ENCODE measurements at places on chromosomes 2 and 18.

DNA sequence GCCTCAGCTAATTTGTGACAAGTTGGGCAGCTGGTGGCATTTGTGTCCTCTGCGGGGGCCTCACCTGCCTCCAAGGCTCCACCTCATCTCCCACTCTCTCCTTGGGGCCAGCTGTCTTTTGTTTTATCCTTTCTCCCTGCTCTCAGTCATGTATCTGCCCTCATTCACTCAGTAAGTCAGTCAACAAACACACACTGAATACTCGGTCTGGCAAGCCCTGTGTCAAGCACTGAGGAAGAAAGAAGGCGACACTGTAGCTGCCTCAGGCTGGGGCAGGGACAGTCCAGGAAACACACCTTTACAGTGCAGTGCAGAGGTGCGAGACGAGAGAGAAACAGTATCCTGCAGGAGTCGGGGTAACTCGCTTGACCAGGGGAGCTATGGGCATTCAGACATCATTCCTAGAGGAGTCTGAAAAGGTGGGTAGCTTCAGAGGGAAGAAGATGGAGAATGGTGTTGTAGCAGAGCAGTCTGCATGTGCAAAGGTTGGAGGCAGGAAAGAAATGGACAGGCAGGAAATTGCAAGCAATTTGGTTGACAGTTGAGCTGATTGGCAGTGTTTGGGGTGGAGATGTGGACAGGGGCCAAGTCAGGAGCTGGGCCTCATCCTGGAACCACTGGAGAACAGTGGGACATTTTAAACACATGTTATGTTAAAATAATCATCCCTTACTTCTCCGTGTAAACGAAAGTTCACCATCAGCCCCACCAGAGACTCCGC lies 34.9 kb downstream of the SCTR start:
- DNase-seq = no peak
- no peaks in the 10 kb centered on the region for H3K4me1 ChIP-seq
- H3K36me3 ChIP-seq = no peaks in the 10 kb centered on the region
- peak overlapping the region; percentile 14 for H3K27ac ChIP-seq

- no peak overlapping the region for H3K4me3 ChIP-seq
- DNase-seq = no peak
- no peak overlapping the region for H3K27ac ChIP-seq
- no peaks in the 10 kb centered on the region for H3K27me3 ChIP-seq
These were observed 17.8 kb upstream of the KCNK3 start for GRCh38 chr2:26674771-26675170.

DNA sequence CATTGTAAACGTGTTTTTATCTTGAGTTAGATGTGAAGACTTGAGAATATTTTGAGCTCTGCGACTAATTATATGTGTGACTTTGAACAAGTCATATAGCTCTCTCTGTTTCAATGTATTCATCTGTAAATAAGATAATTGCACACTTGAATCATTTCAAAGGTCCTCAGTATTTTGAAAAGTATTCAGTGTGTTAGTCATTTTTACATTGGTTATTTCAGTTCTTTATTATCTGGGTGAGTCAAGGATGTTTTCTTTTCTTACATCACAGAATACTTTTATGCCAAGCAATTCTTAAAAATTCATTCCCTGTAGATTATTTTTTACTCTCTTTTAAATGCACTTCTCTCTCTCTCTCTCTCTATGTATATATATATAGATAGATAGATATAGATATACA lies 1098.0 kb upstream of the ZEB2 start:
- no peak overlapping the region for H3K4me3 ChIP-seq
- no peaks in the 10 kb centered on the region for H3K36me3 ChIP-seq
- H3K27me3 ChIP-seq = no peaks in the 10 kb centered on the region
- no peaks in the 10 kb centered on the region for H3K4me1 ChIP-seq
- H3K27ac ChIP-seq = no peak overlapping the region
- no peak for DNase-seq

DNA sequence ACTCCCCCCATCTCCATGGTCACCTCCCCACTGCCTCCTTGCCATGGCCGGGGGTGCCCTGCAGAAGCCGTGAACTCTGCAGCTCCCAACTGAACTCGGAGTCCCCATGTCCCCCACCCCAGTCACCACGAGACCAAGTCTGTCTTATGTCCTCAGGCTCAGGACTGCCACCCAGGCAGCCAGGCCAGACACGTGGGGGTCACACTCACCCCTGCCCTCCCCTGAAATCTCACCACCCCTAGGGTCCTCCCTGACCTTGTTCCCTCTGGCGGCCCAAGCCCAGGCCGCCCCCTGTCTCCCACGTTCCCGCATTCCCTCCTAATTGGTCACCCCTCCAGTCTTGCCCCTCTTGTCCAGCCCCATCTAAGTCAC lies 11.0 kb downstream of the AQP12A start:
- H3K4me3 ChIP-seq = no peak overlapping the region
- no peak overlapping the region for H3K27ac ChIP-seq
- H3K36me3 ChIP-seq = no peaks in the 10 kb centered on the region
- H3K4me1 ChIP-seq = no peaks in the 10 kb centered on the region
- no peaks in the 10 kb centered on the region for H3K27me3 ChIP-seq
- DNase-seq = no peak

DNA sequence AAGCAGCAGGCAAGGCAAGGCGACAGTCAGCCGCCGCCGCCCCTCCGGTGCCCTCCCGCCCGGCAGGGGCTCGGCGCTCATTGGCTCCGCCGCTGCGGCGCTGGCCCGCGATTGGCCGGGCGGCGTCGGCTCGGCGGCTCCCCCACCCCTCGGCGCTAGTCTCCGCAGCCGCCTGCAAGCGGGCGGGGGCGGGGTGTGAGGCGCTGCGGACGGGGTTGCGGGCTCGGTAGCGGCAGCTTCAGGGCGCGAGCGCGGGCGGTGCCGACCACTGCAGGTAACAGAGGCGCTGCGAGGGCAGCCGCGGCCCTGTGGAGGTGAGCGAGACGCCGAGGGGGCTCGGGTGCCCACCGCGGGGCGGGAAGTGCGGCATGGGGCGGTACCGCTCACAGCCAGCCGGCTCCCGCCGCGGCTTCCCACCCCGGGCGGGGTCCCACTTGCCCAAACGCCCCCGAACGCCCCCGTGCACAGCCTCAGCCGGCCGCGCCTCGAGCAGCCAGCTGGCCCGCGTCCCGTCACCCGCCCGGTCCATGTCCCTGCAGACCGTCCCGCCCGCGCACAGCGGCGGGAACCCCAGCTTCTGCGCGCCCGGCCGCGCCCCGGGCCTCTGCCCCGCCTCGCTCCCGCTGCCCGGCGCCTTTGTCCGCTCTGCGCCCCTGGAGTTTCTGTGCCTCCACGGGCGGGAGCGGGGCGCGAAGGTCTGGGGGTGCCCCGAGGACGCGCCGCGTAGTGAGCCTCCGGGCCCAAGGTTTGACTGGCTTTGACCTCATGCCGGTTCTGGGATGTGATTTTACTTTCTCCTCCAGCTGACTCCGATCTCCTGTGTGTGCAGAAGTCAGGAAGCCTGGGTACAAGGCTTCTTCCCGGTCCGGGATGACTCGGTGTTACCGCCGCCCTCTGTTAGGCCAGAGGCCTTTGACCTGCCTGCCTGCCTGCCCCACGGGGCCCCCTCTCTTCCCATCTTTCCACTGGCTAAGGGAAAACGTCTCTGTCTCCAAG lies at the start of gene SANBR:
SANBR (plus strand) TSS at position 158 of the 996 bp plus-strand sequence. CDS start 4,480 bp downstream, outside the sequence.
- no peaks in the 10 kb centered on the region for H3K36me3 ChIP-seq
- H3K27ac ChIP-seq = peak within 1 kb of the TSS; percentile 82
- no peaks in the 10 kb centered on the region for H3K4me1 ChIP-seq
- DNase-seq = peak; percentile 89

- no peaks in the 10 kb centered on the region for H3K4me1 ChIP-seq
- no peak for DNase-seq
- H3K4me3 ChIP-seq = no peak overlapping the region
- no peaks in the 10 kb centered on the region for H3K36me3 ChIP-seq
- H3K27me3 ChIP-seq = no peaks in the 10 kb centered on the region
These were observed 75.7 kb downstream of the FTCDNL1 start for GRCh38 chr2:199775267-199775666.

DNA sequence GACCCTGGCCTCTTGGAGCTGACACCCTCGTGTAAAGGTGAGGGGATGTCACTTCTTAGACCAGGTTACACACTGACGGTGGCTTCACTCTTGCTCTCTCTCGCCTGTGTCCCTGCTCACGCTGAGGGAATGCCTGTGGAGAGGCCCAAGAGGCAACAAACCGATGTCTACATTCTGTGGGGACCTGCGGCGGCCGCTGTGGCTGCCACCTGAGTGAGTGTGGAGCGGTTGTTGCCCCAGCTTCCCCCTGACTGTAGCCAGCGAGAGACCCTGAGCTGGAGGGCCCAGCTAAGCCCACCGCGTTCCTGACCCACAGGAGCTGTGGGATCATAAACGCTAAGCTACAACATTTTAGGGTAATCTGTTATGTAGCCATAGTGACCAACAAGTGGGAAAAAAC lies 55.7 kb upstream of the ASAP2 start:
- H3K36me3 ChIP-seq = no peaks in the 10 kb centered on the region
- DNase-seq = no peak
- H3K27me3 ChIP-seq = no peaks in the 10 kb centered on the region
- H3K4me3 ChIP-seq = no peak overlapping the region

DNA sequence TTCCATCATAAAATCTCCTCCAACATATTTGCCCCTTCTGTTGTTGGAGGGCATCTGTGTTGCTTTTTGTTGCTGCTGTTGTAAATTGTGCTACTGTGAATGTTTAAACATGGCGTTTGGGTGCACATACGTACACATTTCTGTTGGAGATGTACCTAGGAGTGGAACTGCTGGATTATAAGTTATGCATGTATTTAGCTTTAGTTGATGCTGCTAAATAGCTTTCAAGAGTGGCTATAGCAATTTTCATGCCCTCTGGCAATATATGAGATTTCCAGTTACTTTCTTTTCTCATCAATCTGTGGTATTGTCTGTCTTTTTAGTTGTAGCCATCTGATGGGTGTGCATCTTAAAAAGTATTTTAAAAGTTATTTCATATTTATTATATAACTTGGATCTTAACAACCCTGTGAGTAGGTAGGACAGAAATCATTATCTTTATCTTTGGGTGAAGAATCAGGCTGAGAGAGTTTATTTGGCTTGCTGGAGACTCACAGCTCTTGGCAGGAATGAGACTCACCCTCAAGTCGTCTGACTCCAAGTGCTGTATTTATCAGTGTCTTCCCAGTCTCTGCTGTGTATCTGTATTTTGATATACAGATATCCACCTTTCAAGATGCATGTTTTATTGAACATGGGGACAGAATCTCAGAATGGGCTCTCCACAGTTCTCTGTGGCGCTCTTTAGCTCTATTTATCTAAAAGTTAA lies 16.9 kb downstream of the ZNF236 start:
- H3K4me1 ChIP-seq = no peaks in the 10 kb centered on the region
- no peak for DNase-seq
- H3K4me3 ChIP-seq = no peak overlapping the region
- H3K27ac ChIP-seq = no peak overlapping the region
- no peaks in the 10 kb centered on the region for H3K36me3 ChIP-seq
- H3K27me3 ChIP-seq = no peaks in the 10 kb centered on the region

DNA sequence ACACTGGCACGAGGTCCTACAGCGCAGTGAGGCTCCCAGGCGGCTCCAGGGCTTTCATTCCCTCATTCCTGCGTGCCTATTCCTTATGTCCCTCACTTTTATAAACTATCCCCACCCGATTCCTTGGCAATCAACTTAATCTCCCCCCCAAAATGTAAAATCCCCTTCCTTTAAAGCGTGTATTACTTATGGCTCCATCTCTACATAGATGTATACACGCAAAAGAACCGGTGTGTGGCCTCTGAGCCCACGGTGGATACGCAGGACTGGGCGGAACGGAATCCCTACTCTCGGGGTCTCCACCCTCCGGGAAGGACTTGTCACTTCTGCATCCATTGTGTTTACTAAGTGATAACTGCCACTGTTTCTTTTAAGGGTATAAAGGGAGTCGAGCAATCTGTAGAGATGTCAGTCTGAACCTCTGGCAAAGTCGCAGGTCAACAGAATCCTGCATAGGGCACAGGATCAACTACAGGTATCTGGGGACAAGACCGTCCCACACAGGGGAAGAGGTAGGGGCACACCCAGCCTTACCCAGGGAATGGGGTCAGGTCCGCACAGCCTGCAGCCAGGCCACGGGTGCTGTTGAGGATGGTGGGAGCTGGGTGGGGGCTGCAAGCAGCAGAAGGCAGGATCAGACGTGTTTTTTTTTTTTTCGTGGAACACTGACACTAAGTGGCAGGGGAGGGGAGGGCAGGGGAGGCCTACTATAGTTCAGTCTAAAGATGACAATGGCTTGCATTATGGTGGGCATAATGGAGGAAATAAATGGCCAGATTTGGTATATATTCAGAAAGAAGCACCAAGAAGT lies 42.1 kb downstream of the HDLBP start:
- peak overlapping the region; percentile 98 for H3K4me3 ChIP-seq
- DNase-seq = peak; percentile 52
- peak overlapping the region; percentile 97 for H3K27ac ChIP-seq
- H3K4me1 ChIP-seq = no peaks in the 10 kb centered on the region
- no peaks in the 10 kb centered on the region for H3K27me3 ChIP-seq

- no peaks in the 10 kb centered on the region for H3K4me1 ChIP-seq
- no peaks in the 10 kb centered on the region for H3K36me3 ChIP-seq
- no peaks in the 10 kb centered on the region for H3K27me3 ChIP-seq
- DNase-seq = no peak
These were observed 13.1 kb downstream of the QPCT start for GRCh38 chr2:37357530-37357929.

DNA sequence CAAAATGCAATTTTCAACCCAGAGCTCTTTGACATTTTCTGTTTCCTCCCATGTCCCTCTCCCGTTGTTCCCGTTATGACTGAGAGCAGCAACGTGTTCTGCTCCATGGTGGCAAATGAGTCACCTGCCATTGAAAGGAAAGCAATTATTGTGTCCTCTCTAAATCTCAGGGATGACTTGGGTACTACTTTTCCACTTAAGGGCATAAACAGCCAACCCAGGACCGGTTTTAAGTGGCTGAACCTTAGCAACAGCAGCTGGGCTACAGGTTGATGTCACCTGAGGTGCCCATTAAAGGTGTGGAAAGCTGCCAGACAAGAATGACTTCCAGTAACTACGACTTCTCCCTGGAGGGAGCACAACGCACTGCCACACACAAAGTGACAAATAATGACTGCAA lies 236.8 kb downstream of the NCKAP5 start:
- no peak overlapping the region for H3K27ac ChIP-seq
- H3K27me3 ChIP-seq = no peaks in the 10 kb centered on the region
- no peak overlapping the region for H3K4me3 ChIP-seq
- H3K4me1 ChIP-seq = no peaks in the 10 kb centered on the region

DNA sequence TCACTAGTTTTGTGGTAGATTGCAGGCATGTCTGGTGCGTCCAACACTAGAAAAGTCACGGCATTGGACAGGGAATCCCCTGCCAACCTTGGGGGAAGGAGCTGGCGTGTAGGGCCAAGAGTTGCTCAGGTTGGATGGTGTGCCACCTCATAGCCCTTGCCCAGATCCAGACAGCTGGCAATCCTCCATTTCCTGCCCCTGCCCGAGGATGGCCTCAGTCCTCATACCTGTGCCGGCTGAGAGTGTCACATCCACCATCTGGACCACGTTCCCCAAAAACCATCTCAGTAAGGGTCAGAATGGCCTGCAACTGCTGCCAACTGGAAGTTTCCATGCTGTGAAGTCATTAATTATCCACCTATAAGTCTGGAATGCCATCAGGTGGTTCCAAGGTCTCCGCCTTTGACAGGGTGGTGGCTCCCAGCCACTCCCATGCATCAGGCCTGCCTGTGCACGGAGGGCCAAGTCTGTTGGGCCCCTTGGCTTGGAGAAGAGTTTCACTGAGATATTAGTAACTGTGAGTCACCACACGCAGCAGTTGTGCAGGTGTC lies 55.0 kb downstream of the IMPA2 start:
- no peaks in the 10 kb centered on the region for H3K4me1 ChIP-seq
- H3K4me3 ChIP-seq = no peak overlapping the region
- peak; percentile 47 for DNase-seq
- no peak overlapping the region for H3K27ac ChIP-seq
- H3K27me3 ChIP-seq = no peaks in the 10 kb centered on the region

GRCh38 chr2:155218292-155218924 lies 519.9 kb downstream of the KCNJ3 start:
- H3K4me3 ChIP-seq = no peak overlapping the region
- no peaks in the 10 kb centered on the region for H3K27me3 ChIP-seq
- no peak overlapping the region for H3K27ac ChIP-seq
- H3K36me3 ChIP-seq = no peaks in the 10 kb centered on the region
- no peak for DNase-seq

Measured in right atrium auricular region (tissue), 2 donors.